ENCODE measurements at places on chromosomes 6 and 20.

- DNase-seq: no peak
These were observed 397.0 kb downstream of the NKAIN2 start for GRCh38 chr6:124200661-124201060.

DNA sequence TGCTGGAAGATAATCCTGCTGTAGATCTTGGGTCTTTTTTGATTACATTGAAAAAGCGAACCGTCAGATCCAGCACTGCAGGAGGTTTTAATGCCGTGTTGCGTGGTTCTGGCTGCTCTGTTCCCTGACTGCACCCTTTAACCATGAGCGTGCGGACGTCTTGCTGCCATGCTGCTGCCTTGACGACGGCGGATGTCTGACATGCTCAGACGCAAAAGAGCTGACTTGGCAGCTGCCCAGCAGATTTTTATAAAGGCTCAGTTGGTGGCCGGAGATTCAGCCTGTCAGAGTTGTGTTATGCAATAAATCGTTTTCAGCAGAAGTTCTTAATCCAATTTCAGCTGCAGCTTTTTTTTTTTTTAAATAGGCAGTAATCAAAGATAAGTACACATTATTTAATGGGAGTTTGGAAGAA lies 119.4 kb downstream of the JARID2 start:
- DNase-seq: no peak

- no peak for DNase-seq
These were observed 127.3 kb downstream of the TNFRSF21 start for GRCh38 chr6:47182291-47182957.

GRCh38 chr20:46400828-46401477 lies 5.5 kb downstream of the ELMO2 start:
- no peak for DNase-seq

GRCh38 chr6:159608961-159609651 lies 83.9 kb downstream of the SOD2 start:
- DNase-seq: no peak

DNA sequence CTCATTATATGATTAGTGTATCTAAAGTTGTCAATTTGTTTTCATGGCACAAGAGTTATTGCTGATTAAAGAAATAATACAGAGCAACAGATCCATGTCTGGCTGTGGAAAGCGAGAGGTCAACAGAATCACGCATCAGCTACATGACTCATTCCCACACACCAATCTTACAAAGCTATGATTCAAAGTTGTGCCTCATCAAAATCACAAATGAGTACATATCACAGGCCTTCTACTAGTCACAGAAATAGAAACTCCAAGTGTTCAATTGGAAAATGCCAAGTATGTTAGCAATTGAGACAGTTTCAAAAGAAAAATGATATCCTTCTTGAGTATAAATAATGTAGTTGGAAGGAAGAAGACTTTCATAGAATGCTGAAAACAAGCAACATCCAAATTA lies 57.8 kb upstream of the NKAIN2 start:
- DNase-seq: no peak

GRCh38 chr6:43942011-43942442 lies 172.0 kb downstream of the VEGFA start:
- no peak for DNase-seq

GRCh38 chr6:166472636-166473035 lies 89.9 kb upstream of the MPC1 start:
- no peak for DNase-seq

DNA sequence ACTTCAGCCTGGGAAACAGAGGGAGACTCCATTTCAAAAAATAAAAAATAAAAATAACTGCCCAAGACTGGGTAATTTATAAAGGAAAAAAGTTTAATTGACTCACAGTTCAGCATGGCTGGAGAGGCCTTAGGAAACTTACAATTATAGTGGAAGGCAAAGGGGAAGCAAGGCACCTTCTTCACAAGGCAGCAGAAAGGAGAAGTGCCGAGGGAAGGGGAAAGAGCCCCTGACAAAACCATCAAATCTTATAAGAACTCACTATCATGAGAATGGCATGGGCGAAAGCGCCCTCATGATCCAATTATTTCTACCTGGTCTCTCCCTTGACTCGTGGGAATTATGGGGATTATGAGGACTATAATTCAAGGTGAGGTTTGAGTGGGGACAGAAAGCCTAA lies 95.5 kb upstream of the LGSN start:
- no peak for DNase-seq

- DNase-seq: no peak
These were observed 688.6 kb downstream of the TENT5A start for GRCh38 chr6:81063891-81064290.

- DNase-seq: no peak
These were observed 31.6 kb upstream of the GJA10 start for GRCh38 chr6:89862698-89863097.

DNA sequence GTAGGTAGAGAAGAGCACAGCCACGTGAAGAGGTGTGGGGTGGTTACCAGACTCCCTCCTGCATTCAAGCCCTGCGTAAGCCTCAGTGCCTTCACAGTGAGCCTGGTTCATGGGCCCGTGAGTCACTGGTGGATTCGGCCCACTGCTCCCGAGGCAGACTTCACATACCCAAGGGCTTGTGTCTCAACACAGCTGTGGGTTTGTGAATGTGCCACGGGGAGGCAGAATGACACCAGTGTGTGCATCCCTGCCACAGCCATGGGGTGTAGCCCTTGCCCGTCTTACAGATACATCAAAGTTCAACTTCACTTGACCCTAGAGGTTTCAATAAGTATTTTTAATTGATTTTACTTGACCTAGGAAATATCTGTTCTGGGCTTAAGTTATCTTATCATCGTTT lies 108.5 kb downstream of the MAP3K4 start:
- no peak for DNase-seq

GRCh38 chr20:32991792-32992641 lies 12.2 kb downstream of the SUN5 start:
- no peak for DNase-seq

DNA sequence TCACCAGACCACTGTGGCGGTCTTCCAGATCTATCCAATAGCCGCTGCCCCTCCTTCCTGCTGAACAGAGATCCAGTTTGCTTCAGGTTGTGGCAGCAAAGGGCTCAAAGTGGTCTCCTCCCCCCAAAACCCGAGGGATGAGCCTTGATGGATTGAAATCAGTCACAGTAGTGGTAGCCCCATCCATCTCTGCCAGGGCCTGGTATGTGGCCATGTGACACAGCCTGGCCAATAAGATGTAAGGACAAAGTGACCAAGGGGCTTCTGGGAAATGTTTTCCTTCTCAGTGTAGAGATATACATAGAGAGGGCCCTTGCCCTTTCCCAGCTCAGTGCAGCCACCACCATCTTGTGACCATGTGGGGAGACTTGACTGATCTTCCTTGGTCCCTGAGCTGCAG lies 4.1 kb upstream of the ARMC2 start:
- DNase-seq: no peak

- no peak for DNase-seq
These were observed 240.3 kb downstream of the TPBG start for GRCh38 chr6:82603871-82604270.

DNA sequence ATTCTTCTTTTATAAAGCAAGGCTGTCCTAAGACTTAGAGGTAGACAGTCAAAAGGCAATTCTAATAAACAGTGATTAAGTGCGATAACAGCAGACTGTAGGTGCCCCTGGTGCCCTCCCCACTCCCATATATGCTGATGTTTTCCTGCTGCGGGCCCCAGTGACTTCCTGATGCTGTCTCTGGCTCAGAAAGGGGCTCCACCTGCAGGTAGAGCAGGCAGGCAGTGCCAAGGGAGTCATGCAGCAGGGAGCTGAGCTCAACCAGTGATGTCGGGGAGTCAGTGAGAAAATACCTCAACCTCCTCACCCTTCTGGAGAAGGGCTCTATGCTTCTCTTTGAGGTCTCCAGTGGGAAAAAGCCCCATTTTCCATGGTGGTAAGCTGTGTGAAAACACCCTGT lies 126.7 kb upstream of the SSTR4 start:
- DNase-seq: no peak

- no peak for DNase-seq
These were observed 5.8 kb upstream of the SSTR4 start for GRCh38 chr20:23029324-23029723.

DNA sequence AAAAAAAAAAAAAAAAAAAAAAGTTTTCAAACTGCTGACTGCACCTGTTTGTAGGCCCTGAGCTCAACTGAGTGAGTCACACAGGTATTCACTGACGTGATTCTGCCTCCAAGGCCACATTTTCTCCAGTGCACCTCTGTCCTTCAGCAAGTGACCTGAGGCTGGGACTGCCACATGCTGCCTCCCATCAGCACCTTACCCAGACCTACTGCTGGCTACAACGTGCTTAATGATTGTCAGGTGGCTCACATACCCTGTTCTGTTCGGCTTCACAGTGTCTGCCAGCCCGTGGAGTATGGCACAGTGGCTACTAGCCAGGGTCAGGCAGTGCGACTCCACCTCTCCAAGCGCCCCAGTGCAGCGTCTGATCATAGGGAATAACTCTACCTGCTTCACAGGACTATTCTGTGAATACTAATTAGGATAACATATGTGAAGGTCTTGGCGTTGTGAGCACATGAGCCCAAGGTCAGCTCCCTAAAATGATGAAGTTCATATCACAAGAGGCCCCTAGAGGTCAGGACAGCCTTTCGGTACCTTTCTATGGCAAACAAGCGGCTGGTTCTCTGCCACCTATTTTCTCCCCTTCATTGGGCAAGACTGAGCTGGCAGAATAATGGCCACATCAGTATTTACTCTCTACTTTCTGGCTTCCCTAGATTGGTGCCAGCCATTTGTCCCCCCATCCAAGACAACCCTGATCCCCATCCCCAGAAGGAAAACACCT lies 28.1 kb downstream of the RIPOR3 start:
- DNase-seq: no peak

DNA sequence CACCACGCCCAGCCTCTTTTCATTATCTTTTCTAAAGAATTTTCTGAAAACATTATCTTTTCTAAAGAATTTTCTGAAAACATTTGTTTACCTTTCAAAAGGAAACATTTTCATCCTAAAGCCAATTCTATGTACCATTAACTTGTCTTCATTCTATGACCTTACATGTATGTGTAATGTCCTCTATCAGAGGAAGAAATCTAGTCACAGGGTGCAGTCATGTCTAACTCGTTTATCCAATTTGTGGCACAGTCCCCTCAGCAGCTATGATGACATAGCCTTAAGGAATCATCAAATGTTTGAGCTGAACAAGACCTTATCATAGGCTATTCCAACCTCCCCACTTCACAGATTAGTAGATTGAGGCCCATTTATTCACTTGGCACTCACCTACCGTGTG lies 21.5 kb upstream of the SPTLC3 start:
- DNase-seq: no peak

GRCh38 chr6:17556014-17556413 lies 44.1 kb upstream of the FAM8A1 start:
- DNase-seq: no peak

DNA sequence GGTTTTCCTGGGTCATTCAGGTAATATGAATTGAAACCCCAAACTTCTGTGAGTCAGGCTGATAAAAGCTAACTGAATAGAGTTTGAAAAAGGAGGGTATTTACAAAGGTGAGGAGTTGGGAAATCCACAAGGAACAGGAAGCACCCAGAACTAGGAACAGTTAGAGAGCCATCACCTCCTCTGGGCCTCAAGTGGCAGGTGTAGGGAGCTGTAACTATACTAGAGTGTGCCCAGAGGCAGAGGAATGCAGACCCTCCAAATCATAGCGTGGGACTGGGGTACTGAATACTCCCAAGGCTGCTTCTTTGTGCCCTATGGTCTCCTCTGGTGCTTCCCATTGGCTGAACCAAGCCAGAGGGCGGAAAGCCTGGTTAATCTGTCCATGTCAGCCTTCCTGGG lies 18.3 kb downstream of the TRIM38 start:
- no peak for DNase-seq

DNA sequence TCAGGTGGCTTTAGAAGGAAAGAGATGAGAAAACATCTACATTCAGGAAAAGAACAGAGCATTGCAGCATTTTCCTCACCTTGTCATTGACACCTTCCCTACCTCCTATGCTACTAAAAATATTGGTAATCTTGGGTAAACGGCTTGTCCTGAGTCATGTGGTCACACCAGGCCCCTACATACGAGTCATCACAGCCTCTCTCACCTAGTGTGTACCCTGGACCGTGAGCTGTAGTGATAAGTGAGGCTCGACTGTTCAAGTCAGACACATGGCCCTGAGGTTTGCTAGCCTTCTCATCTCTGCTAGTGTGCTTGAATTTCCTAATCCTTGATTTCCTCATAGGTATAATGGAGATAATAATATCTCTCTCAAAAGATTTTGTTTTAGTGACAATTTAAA lies 29.6 kb upstream of the TMEM244 start:
- DNase-seq: peak; percentile 25

- DNase-seq: no peak
These were observed 24.0 kb downstream of the CTCFL start for GRCh38 chr20:57500962-57501361.

- no peak for DNase-seq
These were observed 116.5 kb downstream of the DST start for GRCh38 chr6:56525974-56526789.

DNA sequence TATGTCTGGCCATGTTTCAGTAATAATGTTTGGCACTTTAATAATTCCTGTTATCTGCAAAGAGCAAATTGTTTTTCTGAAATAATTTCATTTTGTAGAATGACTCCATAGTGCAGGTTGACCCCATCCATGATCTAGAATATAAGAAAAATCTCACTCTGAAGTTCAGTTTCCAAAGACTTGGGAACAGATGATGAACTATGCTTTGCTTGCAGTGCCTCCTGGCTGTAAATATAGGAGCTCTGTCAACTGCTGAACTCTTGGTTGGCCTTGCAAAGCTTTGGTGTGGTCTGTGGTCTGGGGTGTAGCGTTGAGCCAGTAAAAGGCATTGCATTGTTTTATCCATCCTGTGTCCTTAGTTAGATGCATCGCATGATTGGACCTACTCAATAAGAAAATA lies 104.0 kb downstream of the PLCB4 start:
- no peak for DNase-seq

GRCh38 chr20:11332381-11332780 lies 585.3 kb upstream of the BTBD3 start:
- no peak for DNase-seq

DNA sequence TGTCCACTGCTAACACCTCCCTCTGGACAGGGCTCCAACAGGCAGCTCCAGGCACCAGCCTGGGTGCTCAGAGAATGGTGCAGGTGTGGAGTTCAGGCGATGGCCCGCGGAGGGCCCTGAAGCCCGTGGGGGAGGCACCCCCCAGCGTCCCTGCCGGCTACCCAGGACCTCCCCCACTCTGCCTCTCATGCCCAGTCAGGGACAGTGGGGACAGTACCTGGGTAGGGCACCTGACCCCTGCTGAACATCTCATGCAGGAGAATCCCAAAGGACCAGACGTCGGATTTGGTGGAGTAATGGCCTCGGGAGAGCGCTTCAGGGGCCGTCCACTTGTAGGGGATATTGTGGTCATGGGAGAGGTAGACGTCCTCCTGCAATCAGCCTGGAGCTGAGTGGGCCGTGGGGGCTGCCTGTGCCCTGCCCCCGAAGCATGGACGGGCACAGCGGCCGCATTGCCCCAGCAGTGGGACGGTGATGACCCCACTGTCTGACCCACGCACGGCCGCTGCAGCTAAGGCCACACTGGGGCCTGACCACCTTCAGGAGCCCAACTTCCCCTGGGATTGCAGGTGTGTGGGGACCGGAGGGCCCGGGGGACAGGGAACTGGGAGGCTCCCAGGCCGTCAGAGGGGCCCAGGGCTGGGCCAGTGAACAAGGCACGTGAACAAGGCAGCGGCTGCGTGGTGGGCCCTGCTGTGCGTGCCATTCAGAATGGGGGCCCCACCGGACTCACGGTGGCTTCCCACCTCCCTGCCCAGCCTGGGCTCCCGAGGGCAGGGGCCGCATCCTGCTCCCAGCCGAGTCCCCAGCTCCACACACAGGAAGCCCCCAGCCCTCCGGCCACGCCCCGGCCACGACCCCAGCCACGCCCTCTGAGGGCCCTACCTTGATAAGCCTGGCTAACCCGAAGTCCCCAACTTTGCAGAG lies 7.1 kb downstream of the PTK6 start:
- DNase-seq: no peak

- no peak for DNase-seq
These were observed 102.9 kb downstream of the SLX4IP start for GRCh38 chr20:10537850-10538480.

All from NK-92 treated with Interleukin-12 subunit alpha and Interleukin-12 subunit beta, amount 100 ng/mL, for 24 hours (cell line).